Activated naive CD4-positive, alpha-beta T cell treated with anti-CD3 and anti-CD28 coated beads, Interleukin-2, amount 50 U/mL, for 72 hours (primary cell): ENCODE measurements at places on chromosomes 11 and 22. TPM values are rescaled to one million over a fixed set of nuclear protein-coding genes. Genes with fewer than 3 reads are reported as not detected.
A peak's percentile ranks its signal among the peaks of the same experiment; 100 is the strongest.

- no peak for DNase-seq
Observed at GRCh38 chr11:78451371-78452150, 33.9 kb upstream of the GAB2 start.

The C22orf42 gene
- total RNA-seq: not detected

The RAB36 gene
- 0.25 TPM for total RNA-seq

The KCNE3 gene
- not detected for total RNA-seq

GRCh38 chr22:19868773-19869471, 14.2 kb upstream of the GNB1L start:
- peak; percentile 38 for DNase-seq

- DNase-seq: no peak
Observed at GRCh38 chr11:77821349-77821851, 456 bp downstream of the AAMDC start.

The PLEKHB1 gene
- total RNA-seq: 19.9 TPM
